SW480 (cell line): ENCODE measurements at places on chromosomes 2 and 18.

- DNase-seq: peak; percentile 77
Measured at GRCh38 chr2:227471924-227472264, at the start of gene AGFG1. AGFG1 (plus strand) TSS chr2:227472156; CDS start chr2:227472422, 266 bp downstream.

DNA sequence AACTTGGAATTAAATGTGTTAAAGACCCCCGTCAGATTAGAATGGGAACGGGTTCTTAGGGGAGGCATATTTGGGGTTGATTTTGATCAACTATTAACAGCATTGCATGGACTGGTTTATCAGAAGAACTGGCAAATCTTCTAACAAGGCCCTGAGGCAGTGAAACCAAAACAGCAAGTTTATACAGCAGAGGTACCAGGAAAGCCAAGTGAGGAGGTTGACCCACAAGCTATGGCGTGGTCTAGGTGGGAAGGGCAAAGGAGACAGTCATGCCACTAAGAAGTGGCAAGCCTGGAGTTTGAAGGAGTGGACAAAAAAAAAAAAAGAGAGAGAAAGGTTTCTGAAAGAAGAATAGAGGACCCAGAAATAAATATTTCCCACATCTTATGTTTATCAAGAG is 187.0 kb downstream of the MREG start:
- no peak for DNase-seq

DNA sequence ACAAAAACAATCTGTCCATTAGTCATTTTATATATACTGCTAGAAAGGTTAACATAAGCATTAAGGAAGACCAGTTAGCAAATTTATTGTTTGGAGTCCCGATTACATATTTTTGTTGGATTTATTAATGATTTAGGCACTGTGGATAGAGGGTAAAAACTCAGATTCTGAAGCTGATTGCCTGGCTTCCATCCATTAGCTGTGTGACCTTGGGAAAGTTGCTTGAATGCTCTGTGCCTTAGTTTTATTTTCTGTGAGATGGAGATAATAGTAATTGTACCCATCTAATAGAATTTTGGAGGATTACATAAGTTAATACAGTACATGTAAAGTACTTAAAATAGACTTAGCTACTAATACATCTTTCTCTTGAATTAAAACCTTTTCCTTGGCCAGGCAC is 36.3 kb upstream of the NEMP2 start:
- no peak for DNase-seq

DNA sequence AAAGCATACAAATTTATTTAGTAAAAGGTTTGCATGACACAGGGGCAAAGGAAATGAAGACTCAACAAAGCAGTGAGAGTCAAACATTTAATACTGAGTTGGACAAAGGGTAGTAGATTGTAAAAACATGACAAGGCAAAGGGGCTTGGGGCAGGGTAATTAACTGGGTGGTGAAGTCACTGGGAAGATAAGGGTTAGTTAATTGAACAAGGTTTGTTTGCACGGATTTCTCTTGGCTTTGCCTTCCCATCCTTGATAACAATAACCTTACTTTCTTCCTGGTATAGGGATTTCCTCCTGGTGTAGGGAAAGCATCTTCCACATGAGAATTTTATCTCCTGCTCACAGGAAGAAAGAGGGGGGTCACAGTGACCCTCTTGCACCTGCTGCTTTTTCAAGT is 26.8 kb upstream of the RTTN start:
- no peak for DNase-seq

GRCh38 chr2:201256082-201256481 is 4.3 kb upstream of the CASP8 start:
- no peak for DNase-seq

DNA sequence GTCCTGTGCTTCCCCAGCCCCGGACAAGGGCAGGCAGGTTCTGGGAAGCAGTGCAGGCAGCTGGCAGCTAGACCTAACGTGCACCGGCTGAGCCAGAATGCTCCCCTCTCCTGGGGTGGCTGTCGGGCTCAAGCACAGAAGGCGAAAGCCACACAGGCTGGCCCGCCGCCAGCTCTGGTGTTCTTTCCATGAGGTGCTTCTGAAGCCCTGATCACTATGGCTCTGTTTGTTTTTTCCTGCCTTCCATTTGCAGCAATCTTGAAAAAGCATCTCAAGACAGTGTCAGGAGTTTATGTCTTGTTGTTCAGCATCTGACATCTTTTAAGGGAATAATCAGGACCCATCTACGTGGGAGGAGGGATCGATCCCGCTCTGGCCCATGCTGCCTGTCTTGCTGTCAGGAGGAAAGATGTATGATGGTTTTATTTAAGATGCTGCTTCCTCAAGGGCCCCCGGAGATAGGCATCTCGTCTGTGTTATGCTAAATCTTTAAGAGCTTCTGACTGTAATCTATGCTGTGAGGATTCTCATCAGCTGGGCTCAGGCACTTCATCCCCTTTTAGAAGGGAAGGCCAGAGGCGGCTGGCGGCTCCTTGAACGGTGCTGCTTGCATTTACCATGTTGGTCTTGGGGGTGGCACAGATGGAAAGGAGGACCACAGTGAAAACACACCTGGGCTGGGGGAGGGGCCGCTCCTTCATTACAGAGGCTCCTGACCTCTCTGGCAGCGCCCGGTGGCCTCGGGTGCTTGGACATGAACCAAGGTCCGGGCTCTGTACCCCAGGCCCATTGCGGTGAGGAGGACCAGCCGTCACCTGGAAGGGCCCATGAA is 118.5 kb upstream of the HDAC4 start:
- no peak for DNase-seq

DNA sequence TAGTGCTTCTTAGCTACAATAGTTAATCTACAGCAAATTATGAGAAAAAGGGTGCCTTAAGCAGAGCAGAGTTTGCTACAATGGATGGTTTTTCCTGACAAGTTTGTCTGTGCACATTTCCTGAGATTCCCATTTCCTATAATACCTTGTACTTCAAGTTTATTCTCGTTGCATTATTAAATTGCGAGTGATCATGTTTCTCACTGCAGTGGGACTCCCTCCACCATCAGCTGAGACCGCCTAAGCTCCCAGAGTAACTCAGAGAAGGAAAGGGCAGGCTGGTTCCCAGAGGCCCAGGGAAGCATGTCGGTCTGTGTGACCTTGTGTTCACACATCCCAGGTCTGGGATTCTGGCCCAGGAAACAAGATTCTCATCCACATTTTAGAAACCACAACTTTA is 162.1 kb downstream of the ARL4C start:
- no peak for DNase-seq

DNA sequence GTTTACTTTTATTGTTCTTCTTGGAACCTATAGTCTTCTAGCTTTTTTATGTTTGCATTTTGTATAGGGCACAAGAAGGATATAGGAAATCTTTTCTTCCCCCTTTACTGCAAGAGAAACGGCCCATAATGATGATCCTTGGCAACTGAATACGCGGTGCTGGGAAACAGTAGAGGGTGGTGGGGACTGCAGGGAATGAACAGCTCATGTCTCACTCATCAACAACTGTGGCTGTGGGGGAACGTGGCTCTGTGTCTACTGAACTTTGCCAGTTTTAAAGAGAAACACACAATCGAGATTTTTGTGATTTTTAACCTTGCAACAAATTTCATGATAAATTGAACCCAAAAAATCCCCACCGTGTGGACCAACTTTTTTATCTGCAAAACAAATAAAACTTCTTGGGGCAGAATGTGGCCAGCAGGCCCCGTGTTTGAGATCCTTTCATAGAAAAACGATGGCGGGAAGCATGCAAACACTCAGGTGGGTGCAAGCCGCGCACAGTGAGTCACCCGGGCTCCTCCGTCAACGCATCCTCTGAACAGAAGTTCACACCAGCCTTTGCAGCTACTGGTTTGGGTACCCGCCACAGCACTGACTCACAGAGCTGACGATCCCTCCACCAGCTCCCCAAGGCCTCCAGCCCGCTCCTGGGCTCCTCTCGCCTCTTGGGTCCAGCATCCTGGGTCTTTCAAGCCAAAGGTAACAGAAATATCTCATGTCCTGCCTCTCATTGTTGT is 149.3 kb downstream of the COL6A3 start:
- DNase-seq: no peak

- DNase-seq: no peak
Measured at GRCh38 chr2:87403893-87404175, 344.1 kb upstream of the PLGLB2 start.

DNA sequence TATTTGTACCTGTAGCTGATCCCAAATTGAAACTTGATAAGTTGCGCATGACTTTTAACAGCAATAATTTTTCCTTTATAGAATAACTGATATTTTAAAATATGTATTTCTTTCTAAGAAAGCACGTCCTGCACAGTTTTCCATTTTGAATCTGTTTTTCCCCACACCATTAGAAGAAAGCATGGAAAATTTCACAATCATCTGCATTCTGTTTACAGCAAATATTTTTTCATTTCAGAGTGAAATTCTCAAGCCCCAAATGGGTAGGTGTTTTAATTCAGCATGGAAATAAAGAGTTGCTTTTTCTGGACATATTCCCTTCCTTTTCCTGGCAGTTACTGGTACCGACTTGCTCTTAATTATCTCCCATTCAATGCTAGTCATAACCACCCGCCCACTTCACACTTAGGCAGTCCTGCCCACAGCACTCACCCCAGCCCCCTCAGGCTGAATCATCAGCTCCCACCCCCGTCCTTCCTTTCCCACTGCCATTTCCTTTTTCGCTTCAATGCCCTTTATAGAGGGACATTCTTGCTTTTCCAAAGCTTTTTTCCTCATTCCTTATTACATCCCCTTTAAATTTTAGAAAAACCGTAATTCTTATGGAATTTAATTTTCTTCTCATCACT is 89.2 kb upstream of the GLS start:
- DNase-seq: peak; percentile 65

- no peak for DNase-seq
Measured at GRCh38 chr2:42335514-42336104, 25.4 kb downstream of the COX7A2L start.

DNA sequence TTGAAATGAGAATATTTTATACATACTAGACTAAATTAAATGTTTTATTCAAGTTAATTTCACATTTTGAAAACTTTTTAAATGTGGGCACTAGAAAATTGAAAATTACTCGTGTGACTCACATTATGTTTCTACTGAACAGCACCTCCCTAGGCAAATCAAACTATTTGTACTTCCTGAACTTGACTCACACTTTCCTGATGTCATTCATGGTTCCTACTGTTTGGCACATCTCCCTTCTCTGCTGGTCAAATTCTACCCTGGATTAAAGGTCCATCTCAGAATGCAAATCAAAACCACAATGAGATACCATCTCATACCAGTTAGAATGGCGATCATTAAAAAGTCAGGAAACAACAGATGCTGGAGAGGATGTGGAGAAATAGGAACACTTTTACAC is 16.7 kb downstream of the LHCGR start:
- DNase-seq: no peak

GRCh38 chr2:17592731-17593409 is 52.4 kb downstream of the VSNL1 start:
- DNase-seq: no peak

DNA sequence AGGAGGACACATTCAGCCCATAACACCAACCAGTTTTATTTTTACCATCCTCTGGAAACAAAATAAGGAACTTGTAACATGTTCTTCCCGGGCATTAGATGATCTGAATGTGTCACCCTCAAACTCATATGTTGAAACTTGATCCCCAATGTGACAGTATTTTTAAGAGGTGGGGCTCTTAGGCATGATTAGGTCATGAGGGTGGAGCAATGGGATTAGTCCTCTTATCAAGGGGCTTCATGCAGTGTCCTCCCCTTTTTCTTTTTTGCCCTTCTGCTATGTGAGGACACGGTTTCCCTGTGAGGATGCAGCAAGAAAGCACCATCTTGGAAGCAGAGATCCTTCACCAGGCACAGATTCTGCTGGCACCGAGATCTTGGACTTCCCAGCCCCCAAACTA is 401.5 kb upstream of the TRIB2 start:
- DNase-seq: no peak

DNA sequence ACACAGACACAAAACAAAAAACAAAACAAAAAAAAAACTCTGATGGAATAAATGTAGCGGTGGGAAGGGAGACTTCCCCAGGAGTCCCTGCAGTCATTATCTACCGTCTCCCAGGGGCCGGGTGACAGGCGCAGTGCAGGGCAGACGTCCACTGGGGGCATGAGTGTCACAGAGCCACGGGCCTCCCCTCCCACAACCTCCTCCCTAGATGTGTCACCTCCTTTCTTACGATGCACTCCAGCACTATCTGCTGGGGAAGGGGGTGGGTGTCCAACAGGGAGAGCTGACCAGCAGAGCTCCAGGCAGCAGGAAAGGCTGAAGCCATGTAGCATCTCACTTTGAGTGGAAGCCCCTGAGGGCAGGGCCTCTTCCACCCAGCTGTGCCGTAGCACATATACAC is 84.5 kb downstream of the LONRF2 start:
- DNase-seq: no peak

DNA sequence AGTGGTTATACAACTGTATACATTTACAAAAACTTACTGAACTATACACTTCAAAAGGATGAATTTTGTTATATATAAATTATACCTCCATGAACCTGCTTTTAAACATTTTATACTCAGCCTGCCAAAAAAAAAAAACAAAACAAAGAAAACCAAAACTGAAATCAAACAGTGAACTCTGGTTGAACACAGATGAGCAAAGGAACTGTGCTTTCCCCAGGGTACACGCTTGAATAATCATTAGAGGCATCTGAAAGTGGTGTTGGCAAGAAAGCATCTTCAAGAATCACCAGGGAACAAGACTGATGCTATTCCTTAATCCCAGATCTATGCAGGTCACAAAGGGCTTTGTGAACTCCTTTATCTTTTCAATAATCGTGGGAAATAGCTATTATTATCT is 77.0 kb upstream of the LYPD1 start:
- DNase-seq: no peak

DNA sequence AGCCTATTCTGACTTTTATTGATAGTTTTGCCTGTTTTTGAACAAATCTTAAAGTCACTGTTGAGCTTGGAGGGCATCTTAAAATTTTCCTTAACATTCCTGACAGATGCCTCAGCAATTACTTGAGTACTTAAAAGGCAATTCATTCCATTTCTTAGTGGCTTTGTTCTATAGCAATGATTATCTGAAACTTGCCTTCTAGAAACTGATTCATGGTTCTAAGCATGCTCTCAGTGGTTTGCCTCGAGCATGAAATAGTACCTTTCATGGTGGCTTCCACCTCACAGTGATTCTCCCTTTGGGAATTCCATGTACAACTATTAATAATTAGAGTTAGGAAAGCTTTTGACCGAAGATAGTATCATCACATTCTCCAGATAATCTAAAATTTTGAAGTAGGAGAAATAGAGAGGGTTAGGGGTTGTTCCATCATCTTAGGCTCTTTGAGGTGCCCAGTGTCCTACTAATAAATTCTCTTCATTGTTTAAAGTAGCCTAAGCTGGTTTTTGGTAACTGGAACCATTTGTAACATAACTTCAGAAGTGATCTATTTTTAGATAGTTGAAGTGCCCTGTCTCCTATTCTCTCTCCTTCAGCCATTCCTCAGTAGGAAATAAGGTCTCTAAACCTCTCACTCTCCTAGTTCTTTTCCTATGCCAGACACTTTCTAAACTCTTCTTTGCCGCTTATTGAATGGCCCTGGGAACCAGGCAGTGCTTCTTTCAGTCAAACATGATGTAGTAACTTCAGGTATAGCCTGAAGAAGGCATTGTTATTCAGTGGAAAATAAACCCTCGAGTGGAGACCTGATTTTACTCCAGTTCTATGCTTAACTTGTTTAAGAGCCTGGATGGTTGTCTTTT is 156.1 kb downstream of the HAUS1 start:
- no peak for DNase-seq

GRCh38 chr2:150759531-150759930 is 272.1 kb upstream of the RND3 start:
- DNase-seq: no peak

- DNase-seq: no peak
Measured at GRCh38 chr2:7593360-7593759, 676.1 kb downstream of the RNF144A start.
